CD4-positive, alpha-beta T cell treated with Interleukin-17A for 4 hours (primary cell): ENCODE measurements at places on chromosomes 7 and 10.

DNA sequence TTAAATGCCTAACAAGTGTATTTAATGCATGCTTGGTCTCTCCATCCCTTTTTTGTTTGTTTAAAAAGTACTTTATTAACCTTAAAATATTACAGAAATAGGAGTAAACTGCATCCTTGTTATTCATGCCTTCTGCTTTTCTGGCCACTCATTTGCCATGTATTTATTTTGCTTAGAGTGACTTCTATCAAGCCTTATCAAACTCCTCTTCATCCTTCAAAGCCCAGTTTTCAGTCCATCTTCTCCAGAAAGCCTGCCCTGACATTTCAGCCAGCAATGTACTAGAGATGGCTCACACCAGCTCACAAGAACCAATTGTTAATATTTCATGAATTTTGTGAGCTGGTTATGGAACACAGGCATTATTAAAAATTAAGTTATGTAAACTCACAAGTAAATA is 82.8 kb downstream of the NHLRC2 start:
- DNase-seq: no peak

- DNase-seq: no peak
Observed at GRCh38 chr10:90977855-90978486, 57.1 kb upstream of the ANKRD1 start.

GRCh38 chr10:43194266-43194665 is 56.0 kb downstream of the CSGALNACT2 start:
- no peak for DNase-seq

- no peak for DNase-seq
Observed at GRCh38 chr7:35255443-35256255, 1.7 kb upstream of the TBX20 start.

DNA sequence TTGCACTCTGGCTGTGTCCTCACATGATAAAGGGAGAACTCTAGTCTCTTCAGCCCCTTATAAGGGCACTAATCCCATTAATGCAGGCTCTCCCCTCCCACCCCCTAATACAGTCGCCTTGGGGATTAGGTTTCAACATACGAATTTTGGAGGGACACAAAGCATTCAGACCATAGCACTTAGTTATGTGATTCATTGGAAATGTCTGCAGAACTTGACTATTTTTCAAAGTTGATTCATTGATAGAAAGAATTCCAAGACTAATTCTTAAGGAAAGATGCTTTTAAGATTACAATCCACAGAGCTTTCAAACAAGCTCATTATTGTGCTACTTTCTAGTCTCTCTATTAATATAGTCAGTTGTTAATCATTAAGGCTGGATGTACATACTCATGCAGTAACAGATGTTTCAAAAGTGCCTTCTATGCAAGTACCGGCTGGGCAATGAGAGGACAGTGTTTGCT is 85.3 kb upstream of the RPA3 start:
- DNase-seq: no peak

GRCh38 chr7:151984612-151985011 is 28.4 kb downstream of the GALNTL5 start:
- DNase-seq: no peak

DNA sequence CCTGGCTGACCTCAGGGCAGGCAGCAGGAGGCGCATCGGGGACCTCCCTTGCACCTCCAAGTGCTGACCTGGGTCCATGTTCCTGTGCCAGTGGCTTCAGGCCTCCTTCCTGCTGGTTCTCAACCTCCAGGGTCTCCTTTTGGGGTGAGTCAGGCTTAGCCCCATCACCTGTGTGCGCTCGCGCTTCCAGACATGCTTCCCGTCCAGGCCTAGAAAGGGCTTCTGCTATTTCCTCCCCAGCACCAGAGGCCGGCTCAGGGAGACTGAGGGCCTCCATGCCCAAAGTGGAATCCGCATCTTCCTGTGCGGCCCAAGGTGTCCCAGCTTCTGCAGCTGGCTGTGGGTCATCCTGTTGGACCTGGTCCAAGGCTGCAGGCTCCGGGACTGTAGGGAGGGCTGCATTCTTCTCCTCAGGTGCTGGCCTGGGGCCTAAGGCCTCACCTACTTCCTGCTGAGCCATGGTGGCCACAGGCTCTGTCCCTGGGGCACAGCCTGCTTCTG is 5.9 kb downstream of the NACAD start:
- DNase-seq: no peak

DNA sequence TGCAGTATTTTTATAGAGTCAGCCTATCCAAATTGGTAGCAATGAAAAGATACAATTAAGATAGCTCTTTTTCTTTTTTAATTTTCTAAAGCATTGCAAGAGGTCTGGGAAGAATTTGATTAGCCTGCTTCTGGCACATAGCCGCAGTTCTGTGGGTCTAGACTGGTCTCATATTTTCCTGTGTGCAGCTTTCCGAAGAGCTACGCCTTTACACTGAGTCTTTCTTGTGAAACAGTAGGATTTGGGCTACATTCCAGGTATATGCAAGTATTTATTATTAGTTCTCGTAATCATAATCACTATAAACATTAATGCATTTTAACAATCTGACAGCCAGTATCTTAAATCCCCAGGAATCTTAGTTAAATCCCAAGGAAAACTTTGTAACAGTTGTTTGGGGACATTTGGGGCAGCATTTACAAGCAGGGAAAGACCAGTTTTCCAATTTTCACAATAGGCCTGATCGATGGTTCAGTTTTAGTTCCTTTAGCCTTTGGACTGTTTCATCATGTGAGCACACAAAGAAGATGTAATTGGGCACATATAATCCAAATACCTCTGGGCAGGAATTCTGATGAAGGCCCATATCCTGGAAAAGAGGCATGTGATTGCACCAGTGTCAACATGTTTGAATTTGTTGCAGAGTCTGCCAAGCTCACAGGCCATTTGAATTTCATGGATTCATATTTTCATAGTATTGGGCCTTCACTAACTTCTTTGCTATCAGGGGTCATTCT is 287.3 kb downstream of the INHBA start:
- no peak for DNase-seq

GRCh38 chr7:19526639-19527038 is 182.2 kb downstream of the POLR1F start:
- DNase-seq: no peak

DNA sequence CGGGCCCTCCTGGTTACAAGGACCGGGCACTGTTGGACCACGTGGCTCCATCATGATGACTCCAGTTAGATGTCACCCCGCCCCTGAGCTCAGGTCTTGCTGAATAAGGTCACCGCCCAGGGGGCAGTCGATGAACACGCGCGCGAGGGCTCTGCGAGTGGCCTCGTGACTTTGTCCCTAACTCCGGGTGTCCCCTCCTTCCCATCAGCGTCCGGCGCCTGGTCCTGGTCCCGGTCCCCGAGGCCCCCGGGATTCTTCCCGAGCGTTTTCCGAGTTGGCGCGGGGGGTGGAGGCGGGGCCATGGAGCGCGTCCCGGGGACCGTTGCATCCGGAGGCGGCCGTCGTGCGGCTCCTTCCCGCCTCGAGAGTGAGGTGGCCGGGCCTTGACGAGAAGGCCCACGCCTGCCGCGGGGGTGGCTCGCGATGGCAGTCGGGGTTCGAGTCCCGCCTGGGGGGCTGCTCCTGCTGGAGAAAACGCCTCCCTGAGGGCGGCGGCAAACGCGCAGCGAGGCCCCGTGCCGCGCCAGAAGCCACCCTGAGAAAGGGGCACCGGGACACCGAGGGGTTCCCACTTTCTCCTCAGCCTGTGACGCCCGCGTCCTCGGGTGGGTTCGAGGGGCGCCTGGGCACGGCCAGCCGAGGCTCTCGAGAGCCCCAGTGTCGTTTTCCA is 569 bp upstream of the NPTX2 start:
- no peak for DNase-seq

DNA sequence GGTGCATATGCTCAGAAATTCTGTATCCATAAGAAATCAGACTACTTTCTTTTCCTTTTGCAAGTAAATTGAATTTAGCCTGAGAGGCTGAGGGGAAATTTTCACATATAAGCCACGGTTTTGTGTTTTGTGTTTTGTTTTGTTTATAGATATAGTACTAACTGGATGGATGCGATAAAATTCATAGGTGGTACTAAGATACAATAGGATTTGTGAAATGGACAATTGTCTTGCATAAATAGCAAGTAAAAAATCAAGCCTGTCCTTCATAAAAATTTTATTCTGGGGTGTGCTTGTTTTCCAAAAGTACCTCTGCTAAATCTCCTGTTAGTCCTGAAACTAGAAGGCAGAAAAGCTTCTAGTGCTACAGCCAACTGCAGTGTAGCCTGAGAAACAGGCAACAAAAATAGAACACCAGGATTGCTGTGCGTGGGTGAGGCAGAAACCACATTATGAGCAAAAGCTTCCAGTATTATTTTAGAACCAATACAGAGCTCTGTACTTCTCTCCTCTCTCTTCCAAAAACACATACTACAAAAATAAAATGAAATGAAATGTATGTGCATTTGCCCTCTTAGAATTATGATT is 634 bp upstream of the HDAC9 start:
- DNase-seq: no peak

- no peak for DNase-seq
Observed at GRCh38 chr10:81179805-81180452, 642.2 kb downstream of the SH2D4B start.

GRCh38 chr7:17108049-17108584 is 190.3 kb upstream of the AHR start:
- DNase-seq: no peak

- DNase-seq: no peak
Observed at GRCh38 chr7:144404946-144405345, 1.5 kb upstream of the NOBOX start.

- no peak for DNase-seq
Observed at GRCh38 chr10:128077155-128077875, 48.9 kb downstream of the MKI67 start.

DNA sequence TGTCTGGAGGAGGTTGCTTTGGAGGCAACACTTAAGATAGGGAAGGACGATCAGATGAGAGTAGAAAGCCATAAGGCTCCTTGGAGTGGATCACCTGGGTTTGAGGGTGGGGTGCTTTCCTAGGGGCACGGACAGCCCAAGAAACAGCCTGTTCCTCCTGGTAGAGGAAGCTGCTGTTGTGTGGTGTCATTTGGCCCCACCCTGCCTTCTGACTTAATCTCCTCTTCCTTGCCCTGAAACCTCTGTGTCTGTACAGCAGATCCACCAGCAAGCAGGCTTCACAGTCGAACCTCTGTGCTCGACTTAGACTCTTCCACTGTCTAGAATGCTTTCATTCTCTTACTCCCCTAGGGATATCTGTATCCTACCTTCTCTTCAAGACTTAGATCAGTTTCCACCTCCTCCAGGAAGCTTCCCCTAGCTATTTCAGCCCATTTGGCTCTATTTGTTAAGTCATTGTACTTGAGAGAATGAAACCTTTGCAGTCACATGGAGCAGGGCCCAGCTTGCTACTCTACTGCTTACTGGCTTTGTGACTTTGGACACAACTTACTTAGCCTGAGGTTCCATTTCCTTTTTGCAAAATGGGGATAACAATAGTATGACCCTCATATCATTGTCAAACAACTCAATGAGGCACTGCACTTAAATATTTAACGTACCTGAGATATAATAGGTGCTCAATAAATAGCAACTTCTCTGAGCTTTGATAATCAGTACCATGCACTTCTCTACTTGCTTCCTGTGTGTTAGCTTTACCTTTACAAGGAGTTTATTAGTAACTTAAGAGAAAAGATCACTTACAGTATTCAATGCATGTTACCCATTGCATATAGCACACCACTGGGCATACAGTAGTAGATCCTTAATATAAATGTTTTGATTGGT is 5.0 kb downstream of the MXI1 start:
- peak; percentile 73 for DNase-seq

DNA sequence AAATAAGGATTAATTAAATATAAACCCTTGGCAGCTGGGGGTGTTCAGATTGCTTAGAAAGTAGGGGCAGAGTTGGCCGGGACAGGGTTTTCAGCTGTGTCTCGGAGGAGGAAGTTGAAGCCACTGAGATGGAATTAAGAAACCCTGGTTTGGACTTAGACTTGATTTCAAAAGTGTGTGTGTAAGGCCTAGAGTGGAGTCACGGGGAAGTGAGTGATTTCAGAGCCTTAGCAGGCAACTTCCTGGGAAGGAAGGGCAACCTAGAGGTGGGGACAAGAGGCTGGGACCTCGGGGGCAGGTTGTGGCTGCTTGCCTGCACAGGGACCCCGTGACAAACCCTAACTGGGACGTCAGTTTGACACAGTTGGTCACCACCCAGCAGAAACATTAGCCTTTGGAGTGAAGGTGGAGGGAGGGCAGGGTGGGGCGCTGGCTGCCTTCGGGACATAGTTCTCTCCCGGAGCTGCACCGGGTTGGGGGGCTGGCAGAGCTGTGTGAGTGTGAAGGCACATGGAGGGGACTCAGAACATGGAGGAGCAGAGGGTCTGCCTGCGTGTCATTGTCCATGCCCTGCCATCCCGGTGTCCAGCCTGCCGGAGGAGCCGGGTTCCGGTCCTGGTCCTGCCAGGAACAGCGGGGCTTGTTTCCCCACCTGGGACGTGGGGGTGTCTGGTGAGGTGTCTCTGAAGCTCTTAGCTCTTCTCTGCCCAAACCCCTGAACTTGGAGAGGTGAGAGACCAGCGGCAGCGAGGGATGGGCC is 1.8 kb downstream of the BRI3 start:
- DNase-seq: no peak

DNA sequence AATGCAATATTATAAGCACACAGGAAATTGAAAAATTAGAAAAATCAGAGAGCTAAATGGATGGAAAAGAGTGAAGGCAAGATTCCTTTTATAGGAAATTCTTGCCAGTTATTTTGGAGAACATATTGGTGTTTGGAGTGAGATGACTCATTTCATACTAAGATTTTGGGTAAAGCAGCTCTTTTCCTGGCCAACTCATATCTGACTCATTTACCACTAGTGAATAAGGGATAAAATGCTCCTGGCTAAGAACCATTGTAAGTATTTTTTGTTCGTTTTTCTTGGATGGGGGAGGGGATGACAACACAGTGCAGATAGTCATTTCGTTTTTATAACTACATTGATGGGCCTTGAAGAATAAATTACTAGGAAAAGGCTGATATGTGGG is 139.3 kb downstream of the TWIST1 start:
- no peak for DNase-seq

DNA sequence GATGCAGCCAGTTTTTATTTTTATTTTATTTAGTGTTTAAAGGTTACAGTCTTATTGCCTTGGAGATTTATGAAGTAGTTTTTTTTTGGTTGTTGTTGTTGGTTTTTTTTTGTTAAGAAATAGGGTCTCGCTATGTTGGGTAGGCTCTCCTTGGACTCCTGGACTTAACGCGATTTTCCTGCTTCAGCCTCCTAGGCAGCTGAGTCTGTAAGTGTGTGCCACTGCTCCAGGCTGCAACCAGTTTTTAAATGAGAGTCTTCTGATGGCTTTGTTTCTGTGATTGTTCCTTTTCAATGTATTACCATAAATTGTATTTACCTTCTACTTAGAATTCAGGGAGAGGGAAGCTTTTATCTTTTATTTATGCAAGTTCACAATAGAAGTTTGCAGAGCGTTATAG is 62.8 kb downstream of the BICC1 start:
- DNase-seq: no peak

- peak; percentile 43 for DNase-seq
Observed at GRCh38 chr7:73647725-73648592, 19.7 kb upstream of the VPS37D start.

- no peak for DNase-seq
Observed at GRCh38 chr7:74223711-74224510, 14.1 kb downstream of the LAT2 start.

- DNase-seq: no peak
Observed at GRCh38 chr10:20466731-20467130, 430.4 kb downstream of the NEBL start.

- no peak for DNase-seq
Observed at GRCh38 chr10:43054593-43054992, 22.3 kb upstream of the RET start.
